Muscle of back (tissue), 13 donors: ENCODE measurements at places on chromosomes 5 and 9. TPM values are rescaled to one million over a fixed set of nuclear protein-coding genes. Genes with fewer than 3 reads are reported as not detected.

The GOLM1 gene
- polyA plus RNA-seq: 54.3 TPM

The SLC6A7 gene
- polyA plus RNA-seq: 1.7 TPM

The PSAT1 gene
- 25.7 TPM for polyA plus RNA-seq

The CNTNAP3B gene
- polyA plus RNA-seq: 4.1 TPM
